Lower lobe of right lung (tissue), 2 donors: ENCODE measurements at places on chromosomes 2 and 18.

- no peak for DNase-seq
These were observed 9.5 kb downstream of the ITGA6 start for GRCh38 chr2:172436889-172437288.

GRCh38 chr18:7870855-7871254, 303.7 kb downstream of the PTPRM start:
- no peak for DNase-seq

GRCh38 chr18:13641551-13642439, 84.6 kb downstream of the FAM210A start:
- no peak for DNase-seq

GRCh38 chr18:8052237-8052701, 485.2 kb downstream of the PTPRM start:
- DNase-seq, result no peak

DNA sequence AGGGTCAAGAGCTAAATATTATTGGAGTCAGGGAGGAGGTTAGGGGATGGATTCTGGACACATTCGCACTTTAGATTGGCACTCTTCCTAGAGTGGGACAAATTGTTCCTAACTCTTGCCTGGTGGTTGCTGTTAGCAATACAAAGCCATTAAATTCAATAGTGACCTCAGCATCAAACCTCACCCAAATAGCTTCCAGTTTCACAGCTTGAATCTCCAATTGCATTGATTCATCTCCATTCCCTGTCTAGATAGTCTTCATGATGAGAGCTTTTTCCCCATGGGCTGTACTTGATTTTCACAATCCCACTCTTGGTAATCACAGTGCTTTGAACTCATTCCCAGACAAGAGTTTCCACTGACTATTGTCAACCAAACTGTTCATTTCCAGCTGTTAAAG, 585.9 kb upstream of the SYT4 start:
- no peak for DNase-seq

GRCh38 chr2:107988108-107988507, 1.8 kb downstream of the SLC5A7 start:
- DNase-seq, result no peak

- peak; percentile 48 for DNase-seq
These were observed 172.0 kb downstream of the SLC4A10 start for GRCh38 chr2:161796192-161796591.

GRCh38 chr2:25491966-25492532, 150.3 kb upstream of the DNMT3A start:
- no peak for DNase-seq

DNA sequence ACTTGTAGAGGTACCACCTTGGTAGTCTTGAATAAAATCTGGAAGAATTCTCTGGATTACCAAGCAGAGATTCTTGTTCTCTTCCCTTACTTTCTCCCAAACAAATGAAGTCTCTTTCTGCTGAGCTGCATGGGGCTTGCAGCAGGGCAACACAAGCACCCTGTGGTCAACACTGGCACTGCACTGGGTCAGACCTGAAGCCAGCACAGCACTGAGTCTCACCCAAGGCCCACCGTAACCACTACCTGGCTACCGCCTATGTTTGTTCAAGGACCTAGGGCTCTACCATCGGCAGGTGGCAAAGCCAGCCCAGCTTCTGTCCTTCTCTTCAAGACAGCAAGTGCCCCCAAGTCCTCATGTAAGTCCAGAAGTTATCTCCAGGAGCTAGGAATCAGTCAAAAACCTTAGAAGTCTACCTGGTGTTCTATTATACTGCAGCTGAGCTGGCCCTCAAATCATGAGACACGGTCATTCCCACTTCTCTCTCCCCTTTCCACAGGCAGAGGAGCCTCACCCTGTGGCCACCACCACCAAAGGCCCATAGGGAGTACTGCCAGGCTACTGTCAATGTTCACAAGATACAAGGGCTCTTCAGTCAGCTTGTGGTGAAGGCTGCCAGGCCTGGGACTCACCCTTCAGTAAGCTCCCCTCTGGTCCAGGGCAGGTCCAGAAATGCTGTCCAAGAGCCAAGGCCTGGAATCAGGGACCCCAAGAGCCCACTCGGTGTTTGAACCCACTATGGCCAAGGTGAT, 18.4 kb downstream of the VPS54 start:
- DNase-seq, result no peak

- no peak for DNase-seq
These were observed 20.9 kb downstream of the OXER1 start for GRCh38 chr2:42742740-42743658.

DNA sequence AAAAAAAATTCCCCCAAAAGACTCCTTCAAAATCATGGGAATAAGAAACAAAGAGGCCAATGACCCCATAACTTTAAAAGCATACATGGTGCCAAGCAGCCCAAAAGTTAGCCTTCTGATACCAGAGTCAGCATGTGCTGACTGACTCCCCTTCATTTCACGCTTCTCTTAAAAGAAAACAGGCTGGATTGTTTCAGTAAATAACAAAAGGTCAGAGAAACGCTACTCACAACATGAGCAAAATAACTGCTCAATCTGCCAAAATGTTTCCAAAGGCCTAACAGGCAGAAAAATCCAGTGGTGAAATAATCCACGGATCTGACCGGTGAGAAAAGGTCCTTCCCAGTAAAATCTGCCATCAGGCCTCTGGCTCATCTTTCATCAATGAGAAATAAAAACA, 71.6 kb downstream of the BCL2 start:
- no peak for DNase-seq

DNA sequence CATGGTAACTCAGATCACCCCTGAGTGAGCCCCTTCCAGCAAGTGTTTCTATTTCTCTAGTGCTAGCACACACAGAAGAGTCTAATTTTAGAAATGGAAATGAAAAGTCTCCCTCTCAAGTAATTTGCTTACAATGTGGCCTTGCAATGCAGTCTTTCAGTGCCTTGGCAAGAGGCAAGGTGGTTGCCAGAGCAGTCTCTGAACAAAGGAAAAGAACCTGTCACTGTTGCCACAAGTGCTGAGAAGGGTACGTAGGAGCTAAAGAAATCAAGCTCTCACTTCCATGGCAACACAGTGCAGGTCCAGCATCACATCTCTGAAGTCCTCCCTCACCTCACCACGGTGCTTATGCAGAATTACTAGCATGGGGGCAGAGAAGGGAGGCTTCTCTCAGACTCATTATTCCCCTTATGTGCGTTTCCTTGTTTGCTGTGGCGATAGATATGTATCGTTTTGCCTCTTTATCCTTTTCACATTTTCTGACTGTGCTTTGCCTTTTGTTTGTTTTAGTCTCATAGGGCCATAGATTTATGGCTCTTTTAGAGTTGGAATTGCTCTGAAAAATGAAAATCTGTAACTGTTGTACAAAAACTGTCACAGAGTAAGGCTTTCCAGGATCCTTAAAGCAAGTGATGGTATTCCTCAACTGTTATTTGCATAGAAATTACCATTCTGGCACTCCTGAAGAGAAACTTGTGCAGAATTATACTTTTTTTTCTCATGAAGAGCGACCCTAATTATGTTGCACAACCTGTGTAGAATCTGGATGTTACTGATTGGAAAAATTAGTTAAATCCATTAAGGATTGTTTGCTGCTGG, 164.8 kb downstream of the CCDC85A start:
- no peak for DNase-seq

GRCh38 chr2:203697190-203697589, 9.2 kb upstream of the CD28 start:
- DNase-seq, result no peak

- DNase-seq, result no peak
These were observed at the start of gene KIAA2012 for GRCh38 chr2:202072737-202073401. KIAA2012 (plus strand) TSS chr2:202073255; CDS start chr2:202073628, 373 bp downstream.

DNA sequence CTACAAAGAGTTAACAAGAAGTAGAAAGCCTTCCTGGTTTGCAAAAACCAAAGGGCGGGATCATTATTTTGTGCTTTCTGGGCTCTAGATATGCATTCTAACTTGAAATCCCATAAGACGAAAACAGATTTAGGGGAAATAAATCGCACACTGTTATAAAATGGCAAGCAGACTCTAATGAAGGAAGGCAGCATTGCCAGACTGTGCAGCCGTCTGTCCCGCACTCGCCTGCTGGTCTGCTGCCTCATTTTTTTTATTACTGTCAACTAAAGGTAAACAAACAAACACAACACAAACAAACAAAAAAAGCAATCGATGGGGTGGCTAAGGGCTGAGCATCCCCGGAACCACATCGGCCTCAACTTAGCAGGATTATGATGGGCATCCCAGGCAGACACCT, 24.4 kb downstream of the ZNF521 start:
- DNase-seq, result no peak

DNA sequence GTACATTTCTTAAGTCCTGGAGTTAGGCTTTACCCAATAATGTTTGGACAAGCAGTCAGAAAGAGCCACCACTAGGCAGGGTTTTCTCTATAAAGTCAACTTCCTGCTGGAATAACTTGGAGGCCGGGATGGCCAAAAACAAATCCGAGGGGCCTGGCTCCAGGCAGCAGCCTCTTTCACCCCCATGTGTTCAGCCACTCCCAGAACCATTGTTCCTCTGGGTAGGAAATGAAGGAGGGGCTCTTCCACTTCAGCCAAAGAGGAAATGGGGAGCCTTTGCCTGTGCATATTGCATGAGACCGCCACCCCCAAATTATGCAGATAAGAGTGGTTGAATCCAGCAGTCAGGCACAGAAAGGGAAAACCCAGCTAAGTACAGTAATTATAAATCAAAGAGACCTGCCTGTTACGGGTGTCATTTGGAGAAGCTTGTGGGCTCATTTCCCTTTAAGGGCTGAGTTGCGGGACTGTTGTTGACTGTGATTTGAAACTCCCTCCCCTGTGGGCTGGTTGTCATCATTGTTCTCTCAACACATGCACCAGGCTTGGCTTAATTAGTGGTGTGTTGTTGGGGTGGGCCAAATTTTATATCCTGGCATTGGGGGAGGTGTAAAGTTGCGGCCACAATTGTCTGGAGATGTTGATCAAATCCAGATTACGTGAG, 212.8 kb upstream of the SOX11 start:
- no peak for DNase-seq

DNA sequence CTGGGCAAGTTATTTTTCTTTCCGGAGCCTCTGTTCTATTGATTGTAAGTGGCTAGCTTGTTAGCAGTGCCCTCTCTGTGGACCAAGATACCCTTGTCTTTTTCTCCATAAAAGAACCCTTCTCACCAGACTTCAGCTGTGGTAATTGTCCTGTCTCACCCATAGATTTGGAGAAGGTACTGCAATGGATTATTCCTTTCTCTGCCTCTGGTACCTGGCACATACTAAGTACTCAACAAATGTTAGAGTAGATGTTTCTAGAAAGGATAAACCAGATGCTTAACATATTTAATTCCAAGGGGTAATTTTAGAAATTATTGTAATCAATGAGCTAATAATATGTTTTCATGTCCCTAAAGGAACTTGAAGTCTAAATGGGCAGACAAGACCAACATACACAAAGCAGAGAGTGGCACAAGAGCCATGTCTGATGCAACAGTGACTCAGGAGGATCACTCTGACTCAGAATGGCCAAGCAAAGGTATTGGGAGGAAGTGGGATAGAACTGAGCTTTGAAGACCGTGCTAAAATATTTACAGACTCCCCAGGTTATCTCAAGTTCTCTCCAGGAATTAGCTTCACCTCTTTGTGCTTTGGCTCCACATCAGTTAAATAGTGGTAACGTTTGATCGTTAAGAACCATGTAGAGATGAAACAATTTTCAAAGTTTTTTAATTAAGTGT, 129.7 kb upstream of the OSR1 start:
- no peak for DNase-seq

GRCh38 chr2:60318544-60318943, 234.9 kb downstream of the BCL11A start:
- DNase-seq, result no peak

DNA sequence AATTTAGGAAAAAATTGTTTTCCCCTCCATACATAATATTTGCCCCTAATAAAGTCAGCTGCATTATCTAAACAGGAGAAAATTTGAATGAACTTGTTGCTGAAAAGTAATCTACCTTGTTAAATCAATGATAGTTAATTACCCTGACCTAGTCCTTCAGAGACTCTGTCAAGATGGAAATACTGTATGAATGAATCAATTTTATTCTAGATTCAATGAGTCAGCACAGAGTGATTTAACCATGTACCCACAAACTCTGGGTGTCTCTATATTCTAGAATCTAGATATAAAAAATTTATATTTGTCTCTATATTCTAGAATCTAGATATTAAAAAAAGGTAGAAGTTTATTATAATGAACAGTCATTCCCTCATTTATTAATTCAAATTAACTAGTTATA, 36.2 kb downstream of the NDUFAF7 start:
- DNase-seq, result no peak

- peak; percentile 84 for DNase-seq
These were observed 972 bp upstream of the DLX2 start for GRCh38 chr2:172103471-172104272.

- DNase-seq, result no peak
These were observed 40.5 kb downstream of the ALMS1 start for GRCh38 chr2:73426176-73426575.

GRCh38 chr2:49490710-49491109, 336.4 kb upstream of the FSHR start:
- peak; percentile 36 for DNase-seq

DNA sequence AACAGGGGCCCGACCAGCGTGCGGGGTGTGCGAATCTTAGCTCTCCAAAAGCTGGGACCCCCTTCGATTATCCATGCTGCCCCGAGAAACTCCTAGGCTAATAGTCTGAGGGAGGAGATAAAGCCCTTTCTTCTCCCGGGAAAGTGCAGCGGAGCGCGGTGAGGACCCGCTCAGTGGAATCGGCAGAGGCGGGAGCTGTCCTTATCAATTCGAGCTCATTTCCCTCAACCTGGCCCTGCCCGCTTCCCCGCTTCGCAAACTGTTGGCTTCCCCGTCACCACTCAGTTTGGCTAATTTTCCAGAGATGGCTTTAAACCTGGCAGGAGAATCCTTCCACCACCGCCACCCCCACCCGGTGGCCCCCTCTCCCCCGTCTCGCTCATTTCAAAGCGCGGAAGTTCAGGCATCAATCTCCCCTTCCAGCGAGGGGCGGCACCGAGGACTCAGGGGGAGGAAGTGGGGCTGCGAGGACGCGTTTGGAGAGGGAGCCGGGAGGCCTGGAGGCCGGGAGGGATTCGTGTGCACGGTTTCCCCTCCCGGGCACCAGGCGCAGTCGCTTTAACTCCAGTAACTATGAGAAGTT, 1.6 kb downstream of the KLHL14 start:
- DNase-seq, result no peak

GRCh38 chr2:52368141-52368540, 1336.2 kb upstream of the NRXN1 start:
- DNase-seq, result no peak

- DNase-seq, result peak; percentile 76
These were observed 3.4 kb upstream of the TET3 start for GRCh38 chr2:73981081-73982001.

DNA sequence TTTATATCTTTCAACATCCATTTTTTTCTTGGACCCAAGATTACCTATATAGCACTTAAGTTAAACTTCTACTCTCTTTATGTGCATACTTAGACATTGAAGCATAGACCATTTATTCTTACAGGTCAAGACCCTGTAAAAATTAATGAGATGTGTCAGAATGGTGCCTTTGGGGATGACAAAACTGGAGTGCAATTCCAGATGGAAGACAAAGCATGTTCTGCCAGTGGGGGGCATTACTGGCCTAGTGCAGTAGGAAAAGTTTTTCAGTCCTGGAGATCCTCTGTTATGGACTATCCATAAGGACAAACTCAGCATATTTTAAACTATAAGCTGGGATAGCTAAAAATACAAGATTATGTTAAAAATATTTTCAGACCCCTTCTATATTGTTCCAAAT, 57.8 kb upstream of the MMADHC start:
- no peak for DNase-seq

GRCh38 chr2:113175736-113176695, 2.2 kb downstream of the PSD4 start:
- DNase-seq, result no peak
